ENCODE measurements at places on chromosomes 12 and 14.

- no peak for DNase-seq
These were observed 417.6 kb downstream of the NOVA1 start for GRCh38 chr14:26180221-26180620.

- DNase-seq, result no peak
These were observed 37.7 kb upstream of the MANSC4 start for GRCh38 chr12:27817766-27818165.

DNA sequence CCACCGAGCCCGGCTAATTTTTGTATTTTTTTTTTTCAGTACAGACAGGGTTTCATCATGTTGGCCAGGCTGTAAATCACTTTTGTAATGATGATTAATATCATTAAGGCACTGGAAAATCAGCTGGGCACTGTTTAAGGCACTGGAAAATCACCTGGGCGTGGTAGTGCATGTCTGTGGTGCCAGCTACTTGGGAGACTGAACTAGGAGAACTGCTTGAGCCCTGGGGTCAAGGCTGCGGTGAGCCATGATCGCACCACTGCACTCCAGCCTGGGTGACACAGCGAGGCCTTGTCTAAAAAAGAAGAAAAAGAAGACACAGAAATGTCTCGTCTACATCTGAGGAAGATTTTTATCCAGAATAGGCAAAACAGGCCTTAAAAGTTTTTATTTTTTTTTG is 12.7 kb downstream of the SLC11A2 start:
- DNase-seq, result no peak

- DNase-seq, result no peak
These were observed 83.7 kb downstream of the PRKD1 start for GRCh38 chr14:29843981-29844380.

DNA sequence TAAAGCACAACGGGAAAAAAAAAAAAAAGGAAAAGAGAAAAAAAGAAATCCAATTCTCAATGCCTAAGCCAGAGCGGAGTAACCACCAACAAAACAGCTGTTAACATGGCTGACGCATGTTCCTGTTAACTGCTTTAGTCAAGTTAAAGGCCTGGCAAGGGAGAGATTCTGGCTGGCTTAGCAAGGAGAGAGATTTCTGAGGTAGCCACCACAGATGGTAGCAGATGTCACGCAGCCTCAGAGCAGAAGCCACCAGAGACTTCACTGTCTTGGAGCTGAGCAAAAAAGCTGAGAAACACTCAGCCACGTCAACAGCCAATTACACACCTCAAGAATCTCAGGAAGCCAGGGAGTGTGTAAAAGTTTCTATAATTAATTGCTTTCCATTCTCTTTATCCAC is 87.1 kb downstream of the TMCC3 start:
- DNase-seq, result no peak

DNA sequence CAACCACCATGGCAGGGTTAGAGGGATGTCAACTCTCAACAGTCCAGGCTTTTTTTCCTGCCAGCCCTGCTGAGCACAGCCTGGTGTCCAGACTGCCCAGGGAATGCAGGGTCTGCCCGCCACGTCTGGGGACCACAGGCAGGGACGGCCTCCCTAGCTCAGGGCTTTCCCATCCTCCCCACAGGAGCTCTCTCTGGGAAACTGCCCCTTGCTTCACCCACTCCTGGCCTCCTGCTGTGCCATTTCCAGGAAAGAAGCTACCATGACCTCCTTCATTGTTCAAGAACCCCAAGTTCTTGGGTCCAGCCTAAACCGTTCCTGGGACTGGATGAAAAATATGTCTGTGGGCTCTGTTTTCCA is 4.8 kb downstream of the SCNN1A start:
- DNase-seq, result no peak

DNA sequence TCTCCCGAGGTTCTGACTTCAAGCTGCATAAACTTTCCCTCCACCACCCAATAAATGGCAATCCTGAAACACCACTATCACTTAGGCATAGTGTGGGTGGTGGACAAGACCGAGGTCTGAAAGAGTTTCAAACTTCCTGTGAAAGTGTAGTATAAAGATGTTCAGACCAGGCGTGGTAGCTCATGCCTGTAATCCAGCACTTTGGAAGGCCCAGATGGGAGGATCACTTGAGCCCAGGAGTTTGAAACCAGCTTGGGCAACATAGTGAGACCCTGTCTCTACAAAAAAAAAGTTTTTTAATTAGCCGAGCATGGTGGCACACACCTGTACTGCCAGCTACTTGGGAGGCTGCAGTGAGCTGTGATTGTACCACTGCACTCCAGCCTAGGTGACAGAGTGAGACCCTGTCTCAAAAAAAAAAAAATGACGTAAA is 61.9 kb downstream of the CCDC92 start:
- DNase-seq, result peak; percentile 60

- no peak for DNase-seq
These were observed 179.6 kb upstream of the PDZRN4 start for GRCh38 chr12:41008472-41008871.

DNA sequence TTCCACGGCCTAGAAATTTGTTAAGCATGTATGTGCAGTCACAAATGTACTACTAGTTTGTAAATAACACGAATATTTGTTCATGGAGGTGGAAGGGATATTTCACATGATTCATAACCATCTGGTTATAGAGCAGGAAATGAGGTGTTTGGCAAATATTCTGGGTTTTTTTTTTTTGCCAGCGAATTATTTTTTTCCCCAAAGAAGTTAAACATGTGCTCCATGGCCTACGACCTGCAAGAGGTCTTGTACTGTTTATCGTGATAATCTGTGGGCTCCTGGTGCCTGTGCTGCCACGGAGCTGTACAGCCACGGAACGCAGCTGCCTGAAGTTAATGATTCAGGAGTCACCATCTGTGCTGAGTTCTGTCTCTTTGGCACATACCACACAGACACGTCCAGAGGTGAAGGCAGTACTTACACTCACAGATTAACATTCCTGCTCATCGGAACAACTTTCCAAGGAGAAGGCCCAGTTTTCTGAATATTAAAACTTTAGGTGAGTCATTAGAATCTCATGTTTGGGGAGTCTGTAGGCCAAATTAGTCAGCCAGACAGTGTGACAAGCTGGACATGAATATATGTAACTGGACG is 156.3 kb downstream of the TMX1 start:
- no peak for DNase-seq

GRCh38 chr14:57831981-57832380 is 33.9 kb downstream of the SLC35F4 start:
- DNase-seq, result no peak

GRCh38 chr14:89255852-89256251 is 161.2 kb downstream of the FOXN3 start:
- no peak for DNase-seq

GRCh38 chr12:54634795-54635194 is at the start of gene LACRT:
TSS of gene LACRT (minus strand) at chr12:54634895. CDS start at chr12:54634841, 54 bp downstream.
- DNase-seq, result no peak

DNA sequence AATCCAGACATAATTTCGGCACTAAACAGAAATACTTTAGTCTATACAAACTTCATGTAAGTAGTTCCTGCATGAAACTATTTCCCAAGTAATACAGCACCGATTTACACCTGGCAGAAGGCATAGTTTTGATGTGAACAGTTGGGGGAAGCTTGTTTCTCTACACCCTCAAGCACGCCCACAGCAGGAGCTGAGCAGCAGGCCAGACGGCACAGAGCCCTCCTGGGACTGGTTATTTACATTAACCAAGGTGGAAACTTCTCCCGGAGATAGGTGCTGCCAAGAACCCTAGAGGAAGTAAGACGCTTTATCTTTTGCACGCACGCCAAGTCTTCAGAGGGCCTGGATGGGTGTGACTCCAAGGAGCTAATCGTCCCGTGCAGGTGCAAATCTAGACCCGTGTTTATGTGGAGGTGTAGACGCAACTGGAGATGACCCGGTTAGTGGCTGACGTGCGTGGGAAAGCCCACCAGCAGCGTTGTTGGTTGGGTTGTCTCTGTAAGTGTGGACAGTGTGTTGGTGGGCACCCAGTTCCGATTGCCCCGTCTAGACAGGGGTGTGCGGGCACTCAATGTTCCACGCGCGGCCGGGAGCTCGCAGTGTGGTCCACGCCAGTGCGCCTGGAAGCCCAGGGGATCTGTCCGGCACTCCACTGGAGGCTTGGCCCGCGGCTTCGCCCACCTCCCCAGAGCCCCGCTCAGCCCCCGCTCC is 767 bp upstream of the TCP11L2 start:
- DNase-seq, result peak; percentile 89

DNA sequence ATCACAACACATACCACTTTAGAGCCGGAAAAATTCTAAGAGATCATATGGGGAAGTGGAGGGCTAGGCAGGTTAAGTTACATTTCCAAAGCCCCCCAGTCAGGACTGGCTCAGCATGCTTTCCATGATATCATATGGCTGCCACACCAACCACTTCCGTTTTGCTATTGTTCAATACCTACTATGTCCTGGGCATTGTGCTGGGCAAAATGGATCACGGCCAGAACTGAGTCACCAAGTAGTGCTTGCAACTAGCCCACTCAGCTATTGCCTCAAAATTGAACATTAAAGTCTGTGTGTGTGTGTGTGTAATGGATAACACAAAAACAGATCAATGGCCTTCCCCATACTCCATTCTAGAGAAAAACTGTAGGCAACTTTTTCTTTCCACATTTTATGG is 22.7 kb downstream of the WIF1 start:
- no peak for DNase-seq

DNA sequence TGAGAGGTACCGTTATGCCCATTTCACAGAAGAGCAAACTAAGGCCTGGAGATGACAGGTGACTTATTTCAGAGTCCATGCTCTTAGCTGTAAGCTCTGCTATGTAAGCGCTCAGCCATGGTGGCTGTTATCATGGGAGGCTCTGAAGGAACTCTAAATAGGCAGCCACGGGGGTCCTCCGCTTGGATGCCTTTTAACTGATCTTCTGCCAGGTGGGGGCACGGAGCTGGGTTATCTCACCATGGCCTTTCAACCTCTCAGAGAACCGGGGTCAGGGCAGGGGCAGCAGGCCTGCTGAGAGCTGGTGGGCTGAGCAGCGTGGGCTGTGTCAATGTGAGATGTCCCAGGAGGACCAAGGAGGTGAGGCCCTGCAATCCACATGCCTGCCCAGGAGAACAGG is 49.7 kb upstream of the RBM19 start:
- no peak for DNase-seq

- DNase-seq, result no peak
These were observed 34.5 kb downstream of the VDR start for GRCh38 chr12:47870175-47870781.

- DNase-seq, result no peak
These were observed 57.6 kb downstream of the CCDC59 start for GRCh38 chr12:82300611-82301010.

DNA sequence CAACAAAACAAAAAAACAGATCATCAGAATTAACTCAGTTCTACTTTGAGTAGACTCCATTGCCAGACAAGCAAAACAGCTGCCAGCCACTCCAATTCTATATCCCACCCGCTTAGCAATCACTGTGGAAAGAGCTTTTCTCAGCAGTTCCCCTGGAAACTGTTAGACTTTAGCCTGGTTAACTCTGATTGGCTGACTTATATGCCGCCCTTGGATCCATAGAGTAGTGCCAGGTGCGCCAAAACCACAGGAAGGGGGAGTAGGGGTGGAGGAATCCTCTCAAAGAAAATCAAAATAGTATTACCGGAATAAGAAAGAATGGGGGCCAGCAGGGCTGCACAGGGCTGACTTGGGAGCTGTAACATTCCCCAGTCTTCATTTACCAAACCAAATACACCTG is 5.4 kb upstream of the EML5 start:
- no peak for DNase-seq

GRCh38 chr14:77615361-77616132 is 890 bp downstream of the SPTLC2 start:
- peak; percentile 71 for DNase-seq

GRCh38 chr14:35197015-35197414 is 74.7 kb downstream of the PRORP start:
- DNase-seq, result no peak

DNA sequence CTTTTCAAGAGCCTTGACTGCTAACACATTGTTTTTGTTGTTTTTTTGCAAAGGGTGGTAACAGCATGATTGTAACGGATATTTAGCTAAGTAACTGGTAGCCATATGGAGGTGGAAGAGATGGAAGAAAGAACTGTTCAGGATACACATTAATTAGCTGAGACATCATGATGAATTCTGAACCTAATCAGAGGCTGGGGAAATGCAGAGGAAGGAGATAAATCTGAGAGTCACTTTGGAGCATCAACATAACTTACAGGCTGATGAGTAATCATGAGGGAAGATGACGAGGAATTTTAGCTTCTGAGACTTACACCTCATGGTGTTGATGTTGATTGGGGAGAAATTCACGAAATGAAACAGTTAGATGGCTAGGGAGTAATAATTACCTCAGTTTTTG is 62.3 kb downstream of the NIN start:
- DNase-seq, result no peak

GRCh38 chr12:38892976-38893375 is 12.4 kb downstream of the CPNE8 start:
- no peak for DNase-seq

GRCh38 chr14:76194327-76194726 is 42.6 kb downstream of the GPATCH2L start:
- DNase-seq, result no peak

DNA sequence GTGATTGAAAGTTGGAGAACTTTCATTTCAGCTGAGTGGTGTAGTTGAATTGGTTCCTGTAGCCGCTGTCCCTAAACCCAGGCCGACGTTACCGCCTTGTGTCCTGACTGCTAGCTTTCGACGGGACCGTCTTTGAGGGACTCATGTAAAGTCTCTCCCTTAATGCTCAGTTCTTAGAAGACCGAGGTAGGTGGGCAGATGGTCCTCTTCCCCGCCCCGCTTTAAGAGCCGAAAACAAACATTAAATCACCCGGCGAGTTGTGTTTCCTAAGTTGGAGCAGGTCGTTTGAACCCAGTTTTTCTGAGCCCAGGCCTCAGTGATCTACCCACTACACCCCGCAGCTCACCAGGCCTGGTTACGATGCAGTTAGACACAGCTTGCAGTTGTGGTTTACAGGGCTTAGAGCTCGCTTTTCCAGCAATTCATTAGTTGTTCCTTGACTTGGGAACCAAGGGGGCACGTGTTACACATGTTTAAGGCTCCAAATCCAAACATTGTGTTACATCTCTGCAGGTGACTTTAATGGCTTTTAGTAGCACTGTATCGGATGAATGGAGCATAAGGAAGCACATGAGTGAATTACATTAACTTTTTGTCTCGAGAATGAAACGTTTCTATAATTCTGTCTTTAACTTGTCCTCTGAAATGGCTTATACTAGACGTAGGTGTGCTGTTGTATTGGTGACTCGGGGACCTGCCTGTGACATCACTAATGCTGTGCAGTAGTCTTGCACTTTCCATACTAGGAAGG is 790 bp downstream of the NEDD1 start:
- peak; percentile 77 for DNase-seq

DNA sequence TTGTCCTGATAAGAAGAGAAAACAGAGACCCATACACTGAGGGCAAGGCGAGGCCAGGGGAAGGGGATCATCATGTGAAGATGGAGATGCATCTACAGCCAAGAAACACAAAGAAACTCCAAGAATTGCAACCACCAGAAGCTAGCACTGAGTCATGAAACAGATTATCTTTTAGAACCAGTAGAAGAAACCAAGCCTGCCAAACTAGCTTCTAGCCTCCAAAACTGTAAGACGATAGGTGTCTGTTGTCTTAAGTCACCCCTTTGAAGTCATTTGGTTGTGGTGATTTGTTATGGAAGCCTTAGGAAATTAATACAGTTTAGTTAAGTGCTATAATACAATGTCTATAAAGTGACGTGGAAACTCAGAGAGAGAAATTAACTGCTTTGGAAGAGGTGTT is 15.4 kb downstream of the KCNC2 start:
- no peak for DNase-seq

- no peak for DNase-seq
These were observed 100.5 kb upstream of the SLC38A2 start for GRCh38 chr12:46472893-46473633.
